RPMI7951 (cell line): ENCODE measurements at places on chromosomes 11 and 22. TPM values are rescaled to one million over a fixed set of nuclear protein-coding genes. Genes with fewer than 3 reads are reported as not detected.

- peak; percentile 86 for DNase-seq
Measured at GRCh38 chr11:2533587-2534133, 88.9 kb downstream of the KCNQ1 start.

GRCh38 chr11:111531136-111531535, 9.4 kb upstream of the LAYN start:
- peak; percentile 37 for DNase-seq

DNA sequence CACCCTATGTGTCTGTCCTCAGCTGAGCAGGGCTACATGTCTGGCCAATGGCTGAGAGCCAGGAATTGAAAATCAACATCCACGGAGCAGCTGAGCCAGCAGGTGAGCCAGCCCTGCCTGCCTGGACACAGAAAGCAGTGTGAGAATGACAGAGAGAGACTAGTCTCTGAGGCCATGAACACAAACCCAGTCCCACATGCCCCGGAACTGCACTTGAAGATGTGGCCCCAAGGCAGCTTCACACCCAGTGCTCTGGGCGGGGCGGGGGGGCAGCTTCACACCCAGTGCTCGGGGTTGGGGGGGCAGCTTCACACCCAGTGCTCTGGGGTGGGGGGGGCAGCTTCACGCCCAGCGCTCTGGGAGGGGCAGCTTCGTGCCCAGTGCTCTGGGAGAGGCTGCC, 37.6 kb downstream of the TRMU start:
- no peak for DNase-seq

DNA sequence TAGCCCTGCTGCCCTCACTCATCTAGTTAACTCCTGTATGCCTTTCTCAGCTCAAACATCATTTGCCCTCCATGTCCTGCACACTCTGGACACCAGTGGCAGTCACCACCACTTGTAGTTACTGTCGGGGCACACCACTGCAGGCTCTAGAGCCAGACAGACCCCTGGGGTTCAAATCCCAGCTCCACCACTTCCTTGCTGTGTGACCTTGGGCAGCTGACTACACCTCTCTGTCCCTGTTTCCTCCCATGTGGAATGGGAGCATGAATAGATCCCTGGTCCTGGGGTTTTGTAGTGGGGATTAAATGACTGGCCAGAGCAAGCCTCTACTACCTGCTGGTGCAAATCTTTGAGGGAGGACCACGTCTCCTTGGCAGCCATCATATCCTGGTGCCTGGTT, 7.8 kb upstream of the IFT27 start:
- no peak for DNase-seq

The P2RX3 gene
- not detected in 2 replicates for total RNA-seq

The OR4C5 gene
- not detected in 2 replicates for total RNA-seq

The HBG1 gene
- not detected in 2 replicates for total RNA-seq

The POGLUT3 gene
- total RNA-seq, result 70.1 and 71.5 TPM in 2 replicates
